ENCODE measurements at places on chromosomes 11 and 22.

DNA sequence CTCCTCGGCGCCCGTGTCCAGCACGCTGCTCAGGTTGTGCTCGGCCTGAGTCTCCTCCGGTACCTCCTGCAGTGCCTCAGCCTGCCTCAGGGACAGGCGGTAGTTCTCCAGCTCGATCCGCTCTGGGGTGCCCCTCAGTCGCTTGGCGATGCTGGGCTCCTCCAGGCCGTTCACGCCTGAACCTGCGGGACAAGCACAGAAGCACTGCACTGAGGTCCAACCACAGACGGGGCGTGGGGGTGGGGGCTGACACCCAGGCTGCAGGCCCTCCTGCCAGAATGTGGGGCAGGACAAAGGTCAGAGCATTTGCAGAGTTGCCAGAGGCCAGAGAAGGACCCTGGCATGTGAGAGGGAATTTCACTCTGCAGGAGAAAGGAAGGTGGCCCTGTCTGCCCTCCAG, 67.6 kb upstream of the BID start:
- DNase-seq = no peak

GRCh38 chr11:82996966-82997606, 74.6 kb downstream of the RAB30 start:
- DNase-seq = no peak

DNA sequence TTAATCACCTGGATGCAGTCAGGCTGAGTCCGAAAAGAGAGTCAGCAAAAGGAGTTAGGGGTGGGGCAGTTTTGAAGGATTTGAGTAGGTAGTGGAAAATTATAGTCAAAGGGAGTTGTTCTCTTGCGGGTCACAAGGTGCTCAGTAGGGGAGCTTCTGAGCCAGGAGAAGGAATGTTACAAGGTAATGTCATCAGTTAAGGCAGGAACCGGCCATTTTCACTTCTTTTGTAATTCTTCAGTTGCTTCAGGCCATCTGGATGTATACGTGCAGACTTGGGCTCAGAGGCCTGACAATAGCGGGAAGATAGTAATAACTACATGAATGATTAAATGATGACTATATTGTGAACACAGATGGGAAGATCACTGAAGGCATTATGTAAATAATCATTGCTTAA, 6.2 kb downstream of the SC5D start:
- no peak for DNase-seq

- DNase-seq = no peak
Measured at GRCh38 chr22:42249831-42250230, 20.6 kb downstream of the TCF20 start.

DNA sequence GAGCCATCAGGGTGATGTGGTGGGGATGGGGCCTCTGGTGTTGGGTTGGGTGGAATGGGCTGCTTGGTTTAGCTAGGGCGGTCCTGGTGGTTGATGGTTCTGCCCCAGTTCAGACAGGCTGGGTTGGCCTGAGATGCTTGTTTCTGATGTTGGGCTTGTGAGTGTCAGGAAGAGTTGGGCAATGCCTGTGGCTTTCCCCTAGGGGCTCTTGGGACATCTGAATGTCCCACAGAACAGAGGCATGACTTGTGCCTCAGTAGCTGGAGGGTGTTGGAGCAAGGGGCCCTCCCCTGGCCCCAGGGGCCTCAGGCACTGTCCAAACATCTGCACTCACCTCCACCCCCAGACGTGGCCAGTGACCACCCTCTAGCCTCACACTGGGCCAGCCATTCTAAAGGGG, 14.0 kb upstream of the CTSD start:
- no peak for DNase-seq

DNA sequence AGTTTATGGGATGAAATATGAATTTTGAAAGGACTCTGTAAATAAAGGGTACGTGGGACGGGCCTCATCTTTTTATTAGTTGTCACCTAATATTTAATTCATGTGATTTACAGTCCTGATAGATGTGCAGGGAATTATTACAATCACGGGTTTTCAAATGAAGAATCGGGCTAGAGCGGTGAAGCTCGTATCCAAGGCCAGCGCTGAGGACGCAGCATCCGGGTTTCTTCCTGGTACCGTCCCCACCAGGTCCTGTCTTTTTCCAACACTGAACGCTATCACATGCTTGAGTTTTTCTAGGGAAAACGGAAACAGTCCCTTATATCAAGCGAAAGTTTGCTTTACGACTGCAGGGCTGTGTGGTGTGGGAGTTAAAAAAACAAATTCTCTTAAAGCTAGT, 787 bp downstream of the SMDT1 start:
- no peak for DNase-seq

GRCh38 chr22:32904044-32904443, 102.5 kb downstream of the TIMP3 start:
- DNase-seq = no peak

All from esophagus squamous epithelium (tissue), 5 donors.